ENCODE measurements at places on chromosomes 1 and 21.

GRCh38 chr1:15236321-15236721, 10.7 kb upstream of the FHAD1 start:
- no peak for DNase-seq

- DNase-seq, result no peak
These were observed 57.3 kb downstream of the NFASC start for GRCh38 chr1:204927673-204928641.

GRCh38 chr1:219880765-219881457, 47.4 kb downstream of the SLC30A10 start:
- DNase-seq, result no peak

- no peak for DNase-seq
These were observed 110.4 kb downstream of the PPIAL4G start for GRCh38 chr1:148372731-148373130.

- DNase-seq, result no peak
These were observed 306.2 kb downstream of the MATN1 start for GRCh38 chr1:30417001-30417700.

GRCh38 chr1:86285796-86286195, 110.3 kb downstream of the ODF2L start:
- DNase-seq, result no peak

DNA sequence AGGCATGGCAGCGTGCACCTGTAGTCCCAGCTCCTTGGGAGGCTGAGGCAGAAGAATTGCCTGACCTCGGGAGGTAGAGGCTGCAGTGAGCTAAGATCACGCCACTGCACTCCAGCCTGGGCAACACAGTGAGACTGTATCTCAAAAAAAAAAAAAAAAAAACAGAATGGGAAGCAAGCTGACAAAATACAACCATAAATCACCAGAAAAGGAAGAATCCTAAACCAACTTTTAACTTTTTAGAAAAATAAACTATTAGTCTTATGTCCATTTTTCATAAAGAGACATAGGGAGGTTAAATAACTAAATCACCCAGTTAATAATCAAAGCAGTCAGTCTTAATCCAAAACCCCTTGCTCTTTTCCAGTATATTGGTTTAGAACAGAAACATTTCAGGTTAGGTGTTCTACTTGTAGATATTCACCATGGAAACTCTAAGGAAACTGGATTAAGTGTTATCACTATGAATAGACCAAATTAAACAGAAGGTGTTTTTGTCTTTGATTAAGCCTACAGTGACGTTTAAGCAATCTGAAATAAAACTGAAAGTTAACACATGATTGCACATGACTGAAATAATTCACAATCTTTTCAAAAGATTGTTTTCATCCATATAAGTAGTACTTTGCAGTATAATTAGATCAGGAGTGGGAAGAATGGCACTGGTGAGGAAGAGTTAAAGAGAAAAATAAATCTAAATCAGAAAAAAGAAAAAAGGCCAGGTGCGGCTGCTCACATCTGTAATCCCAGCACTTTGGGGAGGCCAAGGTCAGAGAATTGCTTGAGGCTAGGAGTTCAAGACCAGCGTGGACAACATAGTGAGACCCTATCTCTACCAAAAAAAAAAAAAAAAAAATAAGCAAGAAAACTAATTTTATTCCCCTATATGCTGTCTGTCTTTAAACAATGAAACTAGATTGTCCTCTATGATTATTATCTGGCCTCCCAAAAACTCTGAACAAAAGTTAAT, 9.6 kb downstream of the CDC42BPA start:
- DNase-seq, result no peak
